Myocyte (in vitro differentiated cells): ENCODE measurements at places on chromosomes 1 and 21. TPM values are rescaled to one million over a fixed set of nuclear protein-coding genes. Genes with fewer than 3 reads are reported as not detected.
A peak's percentile ranks its signal among the peaks of the same experiment; 100 is the strongest.

DNA sequence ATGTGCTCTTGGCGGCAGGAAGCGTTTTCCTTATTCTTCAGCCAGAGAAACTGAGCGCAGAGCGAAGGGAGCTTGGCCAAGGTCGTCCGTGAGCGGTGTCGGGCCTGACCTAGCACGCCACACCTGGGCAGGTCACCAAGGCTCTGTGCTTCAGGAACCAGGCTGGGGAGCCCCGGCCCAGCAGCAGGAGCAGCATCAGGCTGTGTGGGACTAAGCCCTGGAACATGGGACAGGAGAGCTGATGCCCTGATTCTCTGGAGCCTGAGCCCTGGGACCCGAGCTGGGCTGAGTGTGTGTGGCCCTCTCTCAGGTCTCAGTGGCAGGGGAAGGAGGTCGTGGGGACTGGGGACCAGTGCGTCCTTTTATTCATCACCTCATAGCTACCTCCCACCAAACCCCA lies 65.2 kb upstream of the ABCG1 start:
- no peak for DNase-seq

The TNFRSF8 gene
- 0.16 TPM in 1 of 2 replicates, not detected in the other for total RNA-seq

GRCh38 chr1:40939320-40940059 lies 40.0 kb upstream of the CTPS1 start:
- DNase-seq, result peak; percentile 45

The KCNK1 gene
- not detected in 2 replicates for total RNA-seq

GRCh38 chr1:214897581-214897980 lies 185.0 kb upstream of the KCNK2 start:
- DNase-seq, result no peak

DNA sequence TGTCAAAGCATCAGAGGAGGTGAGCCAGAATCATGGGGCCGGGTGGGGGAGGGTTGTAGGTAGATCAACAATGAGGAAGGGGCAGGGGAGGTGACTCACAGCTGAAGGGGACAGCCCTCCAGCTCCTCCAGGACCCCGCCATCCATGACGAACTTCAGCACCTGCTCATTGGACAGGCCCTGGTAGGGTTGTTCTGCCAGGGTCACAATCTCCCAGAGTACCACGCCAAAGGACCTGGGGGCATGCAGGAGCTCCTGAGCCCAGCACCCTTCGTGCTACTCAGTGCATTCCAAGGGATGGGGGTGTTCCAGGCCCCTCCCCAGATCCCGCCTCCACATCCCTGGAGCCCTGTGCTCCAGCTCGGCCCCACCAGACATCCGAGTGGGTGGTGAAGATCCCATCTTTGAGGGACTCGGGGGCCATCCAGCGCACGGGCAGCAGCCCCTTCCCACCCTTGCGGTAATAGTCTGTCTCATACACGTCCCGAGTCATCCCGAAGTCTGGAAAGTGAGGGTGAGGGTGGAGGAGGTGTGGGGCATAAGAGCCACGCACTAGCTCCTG lies 17.5 kb downstream of the INSRR start:
- DNase-seq, result no peak

DNA sequence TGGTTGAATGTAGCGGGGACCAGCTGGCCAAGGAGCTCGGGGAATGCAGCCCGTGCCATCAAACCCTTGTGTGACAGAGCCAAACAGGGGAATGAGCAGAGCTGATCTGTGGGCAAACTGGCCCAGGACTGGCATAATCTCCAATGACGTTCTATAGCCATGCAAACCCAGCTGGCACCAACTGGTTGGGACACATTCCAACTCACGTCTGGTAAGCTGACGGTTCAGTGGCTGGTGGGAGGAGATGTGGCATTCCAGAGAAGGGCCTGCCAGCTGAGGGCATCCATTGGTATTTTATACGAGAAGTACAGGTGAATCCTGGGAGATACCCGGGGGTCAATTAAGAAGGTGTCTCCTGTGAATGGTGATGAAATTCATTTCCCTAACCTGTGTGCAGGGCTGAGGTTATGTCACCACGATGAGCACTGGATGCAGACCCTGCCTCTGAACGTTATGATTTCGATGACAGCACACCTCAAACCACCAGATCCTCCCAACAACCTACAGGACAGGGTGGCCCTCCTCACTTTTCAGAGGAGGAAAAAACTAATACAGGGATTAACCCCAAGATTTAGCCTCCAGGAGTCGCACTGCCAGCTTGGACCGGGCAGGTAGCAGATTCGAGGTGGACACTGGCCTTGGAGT lies 39.0 kb upstream of the RUNX3 start:
- peak; percentile 71 for DNase-seq

GRCh38 chr1:169779150-169779549 lies 15.6 kb downstream of the METTL18 start:
- DNase-seq, result no peak

GRCh38 chr1:33852711-33853110 lies 11.2 kb upstream of the HMGB4 start:
- DNase-seq, result no peak

DNA sequence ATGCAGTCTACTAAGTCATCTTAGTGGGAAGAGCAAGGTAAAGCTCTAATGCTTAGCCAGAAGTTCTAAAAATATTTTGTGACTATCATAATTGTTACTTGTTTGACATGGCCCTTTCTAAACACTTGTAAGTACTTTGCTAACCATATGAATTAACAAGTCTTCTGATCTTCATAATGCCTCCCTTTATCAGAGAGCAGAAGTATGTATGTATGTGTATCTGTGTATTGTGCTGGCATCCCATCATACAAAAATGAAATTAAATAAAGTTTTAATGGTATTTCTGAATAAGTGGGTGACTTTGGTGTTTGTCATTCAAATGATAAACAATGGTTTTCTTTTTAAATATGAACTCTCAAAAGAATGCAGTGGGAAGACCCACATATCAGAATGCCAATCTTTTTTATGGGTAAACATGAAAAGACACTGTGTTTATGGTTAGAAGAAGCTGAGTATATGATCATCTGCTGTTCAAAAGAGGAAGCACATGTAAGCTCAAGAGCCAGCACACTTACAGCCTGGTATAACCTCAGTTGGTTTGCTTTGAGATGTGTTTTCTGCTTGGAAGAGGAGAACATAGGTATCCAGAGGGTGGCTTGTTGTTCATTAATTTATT lies 159.6 kb downstream of the CLEC20A start:
- no peak for DNase-seq

- DNase-seq, result no peak
These were observed 12.6 kb upstream of the OR6N2 start for GRCh38 chr1:158793604-158794003.

The BRDT gene
- total RNA-seq, result not detected in 2 replicates

The RABIF gene
- 5.6 and 7.5 TPM in 2 replicates for total RNA-seq

- peak; percentile 45 for DNase-seq
These were observed 27.6 kb downstream of the CD244 start for GRCh38 chr1:160834945-160835565.

The F13B gene
- not detected in 2 replicates for total RNA-seq

GRCh38 chr1:14686701-14687100 lies 88.2 kb downstream of the KAZN start:
- DNase-seq, result no peak

The ZBTB8B gene
- 0.03 and 0.16 TPM in 2 replicates for total RNA-seq

DNA sequence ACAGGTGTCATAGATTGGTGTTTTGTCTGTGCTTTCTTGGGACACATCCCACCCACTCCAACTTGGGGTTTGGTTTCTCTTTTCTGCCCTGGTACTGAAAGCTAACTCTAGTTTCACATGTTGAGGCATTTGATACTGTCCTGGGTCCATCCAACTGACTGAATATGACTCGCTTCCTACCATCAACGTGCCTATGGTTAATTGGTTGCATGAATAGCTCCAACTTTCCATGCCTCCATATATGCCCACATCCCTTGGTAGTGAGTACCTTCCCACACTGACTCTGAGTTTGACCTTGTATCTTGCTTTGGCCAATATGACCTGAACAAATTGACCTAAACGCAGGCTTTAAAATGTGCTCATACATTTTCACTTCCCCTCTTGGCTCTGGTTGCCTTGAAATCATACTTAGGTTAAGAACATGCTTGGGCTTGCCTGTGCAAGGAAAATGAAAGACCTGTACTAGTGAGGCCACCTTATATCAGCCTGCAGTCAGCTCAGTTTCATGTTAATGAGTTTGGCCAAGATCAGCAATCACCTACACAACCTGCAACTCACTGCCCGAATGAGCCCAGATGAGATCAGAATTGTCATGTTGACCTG lies 81.0 kb upstream of the KCNK2 start:
- no peak for DNase-seq

The TMEM269 gene
- 0.03 and 0.05 TPM in 2 replicates for total RNA-seq

GRCh38 chr1:150548632-150549495 lies at the start of gene ADAMTSL4:
ADAMTSL4 (plus strand) TSS chr1:150549408; CDS start chr1:150552289, 2,881 bp downstream.
- DNase-seq, result peak; percentile 80

- no peak for DNase-seq
These were observed 2.0 kb downstream of the EDEM3 start for GRCh38 chr1:184752656-184753055.

The CYP4X1 gene
- not detected in 2 replicates for total RNA-seq

The GLIS1 gene
- 1.6 and 1.9 TPM in 2 replicates for total RNA-seq

GRCh38 chr1:221813887-221814286 lies 72.0 kb upstream of the DUSP10 start:
- no peak for DNase-seq

- DNase-seq, result no peak
These were observed 687.7 kb upstream of the ADGRL4 start for GRCh38 chr1:79694241-79694640.

DNA sequence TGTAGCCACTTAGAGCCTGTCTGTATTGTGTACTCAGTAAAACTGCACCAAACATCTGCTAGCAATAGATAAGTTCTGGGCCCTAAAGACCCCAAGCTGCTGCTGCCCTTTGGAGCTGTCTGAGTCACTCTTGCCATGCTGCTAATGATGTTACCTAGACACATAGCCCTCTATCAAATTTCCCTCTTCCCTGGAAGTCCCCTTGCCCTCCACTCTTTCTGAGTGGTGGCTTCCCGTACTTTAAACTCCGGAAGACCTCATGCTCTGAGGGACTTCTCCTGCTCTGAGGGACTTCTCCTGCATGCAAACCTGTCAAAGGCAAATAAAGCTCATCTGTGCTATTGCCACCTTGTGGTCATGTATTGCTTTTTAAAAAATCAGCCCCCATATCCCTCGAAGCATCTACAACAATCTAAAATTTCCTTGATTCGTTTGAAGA lies 34.0 kb downstream of the FH start:
- peak; percentile 11 for DNase-seq

DNA sequence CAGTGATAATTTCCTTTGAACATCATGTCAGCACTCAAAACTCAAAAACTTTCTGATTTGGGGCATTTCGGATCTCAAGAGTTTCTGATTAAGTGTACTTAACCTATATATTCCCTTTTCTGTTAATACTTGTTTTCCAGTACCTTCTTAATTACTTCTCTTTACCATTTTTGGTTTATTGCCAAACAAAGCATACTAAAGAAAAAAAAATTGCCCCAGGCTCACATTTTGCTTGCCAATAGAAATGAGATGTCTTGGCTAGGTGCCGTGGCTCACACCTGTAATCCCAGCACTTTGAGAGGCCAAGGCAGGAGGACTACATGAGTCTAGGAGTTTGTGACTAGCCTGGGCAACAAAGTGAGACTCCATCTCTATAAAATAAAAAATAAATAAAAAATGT lies 4.8 kb downstream of the PSMD4 start:
- DNase-seq, result no peak

DNA sequence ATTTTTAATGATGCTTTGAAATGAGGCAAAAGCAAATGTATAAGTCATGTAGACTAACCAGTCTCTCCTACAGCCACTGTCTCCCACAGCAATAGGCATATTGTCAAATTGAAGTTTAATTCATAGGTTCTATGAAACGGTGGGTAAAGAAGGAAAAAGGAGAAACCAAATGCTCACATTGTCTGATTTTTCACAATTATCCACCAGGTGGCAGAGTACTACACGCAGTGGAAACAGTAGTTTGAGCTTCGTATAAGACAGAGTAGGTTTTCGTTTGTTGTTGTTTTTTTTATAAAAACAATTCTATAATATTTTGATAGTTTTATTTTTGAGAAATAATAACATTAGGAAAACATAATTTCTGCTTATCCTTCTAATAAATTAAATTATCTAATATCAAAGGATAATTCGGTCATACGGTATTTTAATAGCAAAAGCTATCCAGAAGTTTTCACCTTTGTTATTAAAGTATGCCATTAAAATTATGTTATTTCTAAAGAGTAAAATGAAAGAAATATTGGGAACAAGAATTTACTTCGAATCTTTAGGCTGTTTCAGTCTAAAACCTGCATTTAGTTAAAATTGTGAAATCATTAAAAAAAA lies 39.1 kb downstream of the TYW3 start:
- peak; percentile 65 for DNase-seq

- DNase-seq, result no peak
These were observed 30.2 kb upstream of the KCNA2 start for GRCh38 chr1:110636149-110636935.

DNA sequence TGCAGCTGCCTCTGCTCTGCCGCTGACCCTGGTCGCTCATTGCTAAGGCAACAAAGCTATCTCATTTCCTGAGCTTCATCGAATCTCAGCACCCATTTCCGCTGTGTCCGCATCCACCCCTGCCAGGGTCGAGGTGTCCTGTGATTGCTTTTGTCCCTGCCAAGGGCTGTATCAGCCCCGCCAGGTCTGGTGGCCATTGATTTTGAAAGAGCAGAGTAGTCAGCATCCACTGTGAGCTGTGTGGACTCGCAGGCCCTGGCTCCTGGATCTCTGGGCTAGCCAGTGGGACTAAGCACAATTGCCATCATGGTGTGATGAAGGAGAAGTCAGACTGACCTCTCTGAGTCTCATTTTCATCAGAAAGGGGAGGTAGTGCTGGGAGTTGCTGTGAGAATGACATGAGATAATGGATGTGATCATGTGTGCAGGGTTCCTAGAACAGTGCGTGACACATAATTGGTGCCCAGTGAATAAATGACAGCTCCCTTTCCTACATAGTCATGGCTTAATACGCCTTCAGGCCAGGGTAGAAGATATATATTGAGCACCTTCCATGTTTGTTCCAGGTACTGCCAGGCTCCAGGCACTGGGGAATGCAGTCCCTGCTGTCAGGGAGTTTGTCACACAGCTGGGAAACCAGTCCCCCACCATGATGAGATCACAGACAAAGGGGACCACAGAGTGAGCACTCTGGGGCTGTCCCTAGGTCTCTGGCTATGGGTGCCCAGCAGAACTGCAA lies 32.1 kb downstream of the NAV1 start:
- no peak for DNase-seq

GRCh38 chr1:213273546-213273945 lies 222.5 kb downstream of the RPS6KC1 start:
- no peak for DNase-seq

DNA sequence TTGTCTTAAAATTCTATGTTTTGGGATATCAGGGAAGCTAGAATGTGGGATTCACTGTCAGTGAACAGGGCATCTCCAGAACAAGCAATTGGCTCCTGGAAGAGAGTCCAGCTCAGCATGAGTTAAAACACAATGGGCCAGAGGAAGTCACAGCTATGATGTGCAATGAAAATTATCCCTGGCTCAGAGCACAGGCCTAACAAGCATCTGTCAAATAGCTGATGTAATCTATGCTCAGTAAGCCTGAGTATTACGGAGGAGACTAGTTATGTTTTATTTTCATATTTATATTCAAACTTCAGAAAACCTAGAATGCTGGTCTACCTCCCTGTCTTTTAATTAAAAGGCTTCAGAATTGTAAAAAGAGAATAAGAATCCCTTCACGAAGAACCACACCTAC lies 41.6 kb downstream of the PARP1 start:
- DNase-seq, result no peak

The GPR25 gene
- total RNA-seq, result not detected in 2 replicates

- peak; percentile 75 for DNase-seq
These were observed 33.4 kb downstream of the QSOX1 start for GRCh38 chr1:180188091-180188506.
